ENCODE measurements at places on chromosomes 12 and 14. TPM values are rescaled to one million over a fixed set of nuclear protein-coding genes. Genes with fewer than 3 reads are reported as not detected.
A peak's percentile ranks its signal among the peaks of the same experiment; 100 is the strongest.

ADIPOR2 gene
- 19.7 TPM for total RNA-seq

GLT1D1 gene
- 0.20 TPM for total RNA-seq

FAIM2 gene
- 4.6 TPM for total RNA-seq

PKP2 gene
- 195 TPM for total RNA-seq

WSCD2 gene
- total RNA-seq, result 0.31 TPM

DDX11 gene
- total RNA-seq, result 5.3 TPM

SH2B3 gene
- total RNA-seq, result 47.4 TPM

ADAMTS20 gene
- total RNA-seq, result not detected

MORN3 gene
- total RNA-seq, result 0.35 TPM

DNA sequence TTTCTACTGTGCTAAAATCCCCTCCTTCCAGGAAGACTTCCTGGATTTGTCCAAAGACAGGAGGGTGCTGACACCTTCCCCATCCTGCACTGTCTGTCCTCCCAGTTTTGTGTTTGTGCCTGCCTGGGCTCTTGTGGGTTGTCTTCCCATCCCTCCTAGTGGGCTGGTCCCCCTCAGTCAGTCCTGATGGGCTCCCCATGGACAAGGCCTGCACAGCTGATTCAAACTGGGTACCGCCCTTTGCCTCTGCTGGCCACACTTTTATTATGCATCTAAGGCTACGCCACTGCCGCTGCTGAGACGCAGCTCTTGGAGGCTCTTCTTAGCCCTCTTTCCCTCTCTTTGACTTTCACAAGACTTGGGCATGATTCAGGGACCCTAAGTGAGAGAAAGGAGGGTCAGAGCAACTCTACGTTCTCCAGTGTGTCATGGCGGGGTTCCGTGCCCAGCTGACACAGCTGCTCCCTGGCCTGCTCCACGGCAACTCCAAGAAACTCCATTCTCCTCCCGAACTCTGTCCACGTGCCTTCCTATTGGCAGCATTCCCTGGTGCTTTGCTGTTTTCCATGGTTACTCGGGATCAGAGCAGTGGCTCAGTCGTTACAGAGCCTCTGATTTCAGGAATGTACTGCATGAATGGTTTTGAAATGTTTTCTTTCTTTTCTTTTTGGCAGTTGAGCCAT, 3.8 kb upstream of the KRT85 start:
- DNase-seq, result peak; percentile 84

DNA sequence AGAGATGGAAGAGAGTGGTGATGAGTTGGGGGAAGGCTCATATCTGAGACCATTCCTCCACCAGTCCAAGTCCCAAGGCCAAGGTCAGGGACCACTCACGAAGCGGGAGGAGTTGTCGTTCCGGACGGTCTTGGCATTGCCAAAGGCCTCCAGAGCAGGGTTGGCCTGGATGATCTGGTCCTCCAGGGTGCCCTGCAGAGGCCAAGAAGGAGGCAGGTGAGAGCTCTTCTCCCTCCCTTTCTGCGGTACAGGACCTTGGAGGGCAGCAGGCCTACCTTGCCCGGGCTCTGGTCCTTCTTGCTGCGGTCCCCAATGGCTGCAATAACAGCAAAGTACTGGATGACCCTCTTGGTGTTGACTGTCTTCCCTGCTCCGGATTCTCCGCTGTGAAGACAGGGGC, 4.0 kb downstream of the MYH7 start:
- DNase-seq, result no peak

- no peak for DNase-seq
Observed at GRCh38 chr12:14479004-14479403, 88.7 kb downstream of the PLBD1 start.

DNA sequence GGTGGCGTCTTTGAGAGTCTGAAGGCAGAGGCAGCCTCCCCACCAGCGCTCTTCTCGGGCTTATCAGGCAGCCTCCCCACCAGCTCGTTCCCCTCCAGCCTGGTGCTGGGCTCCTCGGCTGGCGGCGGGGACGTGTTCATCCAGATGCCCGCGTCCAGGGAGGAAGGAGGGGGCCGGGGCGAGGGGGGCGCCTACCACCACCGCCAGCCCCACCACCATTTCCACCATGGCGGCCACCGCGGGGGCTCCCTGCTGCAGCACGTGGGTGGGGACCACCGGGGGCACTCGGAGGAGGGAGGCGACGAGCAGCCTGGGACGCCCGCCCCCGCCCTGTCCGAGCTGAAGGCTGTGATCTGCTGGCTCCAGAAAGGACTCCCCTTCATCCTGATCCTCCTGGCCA, 11.8 kb downstream of the RNFT2 start:
- DNase-seq, result no peak

DNA sequence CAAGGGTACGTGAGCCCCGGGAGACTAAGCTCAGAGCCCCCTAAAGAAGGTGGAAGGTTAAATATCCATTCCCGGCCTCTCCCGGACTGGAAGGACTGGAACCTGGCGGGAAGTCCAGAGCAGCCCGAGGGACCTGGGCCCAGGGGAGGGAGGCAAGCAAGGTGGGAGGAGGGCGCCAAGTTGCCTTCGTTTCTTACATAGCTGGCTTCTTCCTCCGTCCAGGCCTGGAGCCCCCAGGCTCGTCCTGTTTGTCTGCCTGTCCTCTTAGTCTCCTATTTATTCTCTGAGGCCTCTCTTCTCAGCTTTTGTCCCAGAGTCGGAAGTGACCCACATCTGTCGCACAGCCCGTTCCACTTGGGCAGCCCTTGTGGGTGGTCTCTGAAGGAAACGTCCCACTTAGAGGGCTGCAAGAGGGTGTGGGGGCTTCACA, 745 bp downstream of the PCK2 start:
- DNase-seq, result no peak

GRCh38 chr14:23159532-23159931, 23.9 kb downstream of the SLC7A8 start:
- no peak for DNase-seq

DNA sequence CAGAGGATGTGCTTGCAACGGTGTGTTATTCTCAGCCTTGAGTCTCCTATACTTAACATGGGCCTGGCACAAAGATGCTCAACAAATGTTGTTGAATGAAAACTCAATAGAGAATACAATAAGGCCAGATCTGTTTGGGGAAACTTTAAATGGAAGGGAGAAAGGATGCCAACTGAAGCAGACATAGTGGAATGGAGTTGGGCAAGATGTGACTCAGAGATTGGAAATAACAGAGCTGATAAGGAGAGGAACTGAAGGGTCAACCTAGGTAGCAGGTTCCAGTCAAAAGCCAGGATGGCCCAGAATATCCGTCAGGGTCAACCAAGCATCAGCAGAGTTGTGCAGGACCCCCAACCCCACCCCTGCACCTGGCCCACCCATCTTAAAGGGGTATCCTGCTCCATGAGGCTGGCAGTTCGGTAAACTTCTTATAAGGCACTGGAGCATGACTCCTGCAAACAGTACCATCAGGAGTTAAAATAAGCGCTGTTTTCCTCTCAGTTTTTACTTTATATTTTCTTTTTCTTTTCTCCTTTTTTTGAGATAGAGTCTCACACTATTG, 1.1 kb upstream of the BCDIN3D start:
- no peak for DNase-seq

- DNase-seq, result no peak
Observed at GRCh38 chr12:50727466-50727865, 36.4 kb upstream of the ATF1 start.

GRCh38 chr14:72594099-72594901, 299.6 kb downstream of the DPF3 start:
- no peak for DNase-seq

DNA sequence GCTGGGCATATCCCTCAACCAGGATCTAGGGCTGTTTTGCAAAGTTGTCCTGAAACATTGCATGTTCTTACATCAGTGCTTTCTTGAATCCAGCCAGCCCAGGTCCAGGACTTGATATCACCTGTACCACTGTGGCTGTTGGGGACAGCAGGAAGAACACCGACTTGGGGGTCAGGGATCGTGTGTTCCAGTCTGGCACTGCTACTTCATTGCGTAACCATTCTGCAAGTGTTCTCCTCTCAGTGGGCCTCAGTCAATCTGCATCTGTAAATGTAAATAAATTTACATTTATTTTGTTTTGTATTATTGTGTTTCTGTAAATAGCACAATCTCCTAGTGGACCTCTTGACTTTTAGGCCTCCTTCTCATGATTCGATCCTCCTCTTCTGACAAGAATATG, 167.3 kb downstream of the SUDS3 start:
- DNase-seq, result no peak

- DNase-seq, result no peak
Observed at GRCh38 chr14:94282991-94283723, 9.9 kb downstream of the SERPINA10 start.

DNA sequence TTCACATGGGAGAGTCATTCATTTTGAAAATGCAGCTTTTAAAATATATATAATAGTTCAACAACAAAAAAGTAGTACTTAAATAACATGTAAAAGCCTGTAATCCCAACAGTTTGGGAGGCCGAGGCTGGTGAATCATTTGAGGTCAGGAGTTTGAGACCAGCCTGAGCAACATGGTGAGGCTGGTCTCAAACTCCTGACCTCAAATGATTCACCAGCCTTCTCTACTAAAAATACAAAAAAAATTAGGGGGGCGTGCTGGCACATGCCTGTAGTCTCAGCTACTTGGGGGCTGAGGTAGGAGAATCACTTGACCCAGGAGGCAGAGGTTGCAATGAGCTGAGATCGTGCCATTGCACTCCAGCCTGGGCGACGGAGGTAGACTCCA, 256.3 kb upstream of the RGS6 start:
- DNase-seq, result no peak

- no peak for DNase-seq
Observed at GRCh38 chr14:91854327-91854934, 12.9 kb downstream of the TC2N start.

GRCh38 chr12:102769323-102769916, 147.6 kb downstream of the PAH start:
- peak; percentile 79 for DNase-seq

DNA sequence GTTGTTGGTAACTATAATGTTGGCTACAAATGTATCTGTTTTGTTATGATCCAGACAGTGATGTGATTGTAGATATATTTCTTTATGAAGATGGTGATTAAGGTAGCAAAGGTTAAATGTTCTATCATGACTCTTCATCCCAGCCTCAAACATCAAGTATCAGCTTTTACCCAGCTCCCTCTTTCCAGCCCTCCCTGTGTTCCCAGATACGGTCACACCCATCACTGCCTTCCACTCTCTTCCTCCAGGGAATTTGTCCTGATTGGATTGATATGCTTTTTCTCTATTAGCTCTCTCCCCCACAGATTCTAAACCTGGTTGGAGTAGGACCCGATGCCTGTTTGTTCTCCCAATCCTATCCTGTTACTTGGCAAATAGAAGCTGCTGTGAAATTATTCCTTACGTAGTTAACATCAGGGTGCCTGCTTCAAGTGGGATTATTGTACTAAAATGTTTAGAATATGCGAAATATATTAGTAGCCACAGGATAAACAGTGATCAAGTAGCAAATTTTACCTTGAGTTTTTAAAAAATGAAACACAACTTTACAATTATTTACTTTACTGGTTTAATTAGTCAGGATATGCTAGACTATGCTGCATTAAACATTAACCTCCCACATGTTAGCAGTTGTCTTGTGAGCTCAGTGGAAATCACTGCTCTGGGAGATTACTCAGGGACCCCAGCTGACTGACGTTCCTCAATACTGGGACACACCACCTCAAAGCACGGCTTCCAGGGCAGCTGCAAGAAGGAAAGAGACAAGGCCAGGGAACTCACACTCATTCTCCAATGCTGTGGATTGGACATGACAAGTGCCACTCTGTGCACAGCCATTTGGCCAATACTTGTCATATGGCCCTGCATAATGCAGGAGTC, 165.3 kb downstream of the ALX1 start:
- no peak for DNase-seq

DNA sequence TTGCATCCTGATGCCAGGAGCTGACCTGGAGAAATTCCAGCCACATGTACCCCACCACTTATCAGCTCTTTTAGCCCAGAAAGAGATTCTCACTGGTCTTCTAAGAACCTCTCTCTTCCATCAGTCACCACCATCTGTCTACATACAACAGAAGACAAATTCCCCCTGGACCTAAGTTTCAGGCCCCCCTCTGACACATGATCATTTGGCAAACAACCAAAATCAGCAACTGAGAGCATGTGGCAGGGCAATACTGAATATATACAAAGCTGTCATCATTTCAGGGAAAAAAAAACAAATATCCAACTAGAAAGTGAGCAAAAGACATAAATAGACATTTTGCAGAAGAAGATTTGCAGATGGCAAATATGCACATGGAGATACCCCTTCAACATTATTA, 180.2 kb downstream of the FOXN3 start:
- no peak for DNase-seq

GRCh38 chr12:46573347-46573658, 200.7 kb upstream of the SLC38A2 start:
- DNase-seq, result no peak

- peak; percentile 57 for DNase-seq
Observed at GRCh38 chr12:5567016-5567725, 135.3 kb downstream of the NTF3 start.

- DNase-seq, result no peak
Observed at GRCh38 chr12:59023861-59024424, 103.6 kb upstream of the LRIG3 start.

GRCh38 chr14:89304972-89305703, 111.9 kb downstream of the FOXN3 start:
- DNase-seq, result peak; percentile 67

- DNase-seq, result no peak
Observed at GRCh38 chr12:82959821-82960220, 273.1 kb downstream of the TMTC2 start.

- DNase-seq, result no peak
Observed at GRCh38 chr14:50677527-50678063, 9.5 kb upstream of the SAV1 start.

- DNase-seq, result no peak
Observed at GRCh38 chr12:101746196-101746595, 6.9 kb upstream of the SYCP3 start.

- DNase-seq, result no peak
Observed at GRCh38 chr12:49609875-49610154, 4.4 kb upstream of the FAM186B start.

GRCh38 chr12:53413485-53414204, 10.0 kb upstream of the AMHR2 start:
- no peak for DNase-seq

DNA sequence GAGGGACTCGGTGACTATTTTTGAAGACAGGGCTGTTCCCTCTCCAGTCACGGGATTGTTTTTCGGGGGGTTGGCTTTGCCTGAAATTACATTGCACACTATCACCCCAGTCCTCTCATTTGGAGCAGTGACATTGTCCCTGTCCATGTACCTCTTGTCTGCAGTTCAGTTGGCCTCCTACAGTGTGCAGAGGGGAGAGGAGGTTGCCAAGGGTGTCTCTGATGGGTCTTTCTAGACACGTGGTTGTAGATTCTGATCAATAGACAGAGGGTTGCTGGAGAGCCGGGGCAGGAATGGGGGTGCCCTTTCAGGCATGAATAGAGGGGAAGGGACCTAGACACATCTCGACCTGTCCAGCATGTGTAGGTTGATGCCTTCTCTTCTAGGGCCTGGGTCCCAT, 1.2 kb downstream of the TMEM120B start:
- DNase-seq, result no peak

DNA sequence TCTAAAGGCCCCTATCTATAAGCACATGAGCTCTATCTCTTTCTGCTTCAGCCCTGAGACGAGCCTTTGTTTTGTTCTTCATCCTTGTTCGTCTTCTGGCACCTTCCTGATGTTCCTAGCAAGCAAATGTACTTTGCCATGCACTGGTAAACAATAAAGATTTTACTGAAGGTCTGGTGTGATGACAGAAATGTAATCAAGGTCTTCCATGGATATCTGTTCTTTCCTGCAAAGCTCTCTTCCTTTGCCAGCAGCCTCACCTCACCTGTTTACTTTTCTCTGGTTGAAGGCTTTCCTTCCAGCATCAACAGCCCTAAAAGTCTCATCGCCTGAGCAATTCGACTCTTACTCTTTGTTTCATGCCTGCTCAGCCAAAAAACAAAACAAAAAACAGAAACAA, 330.3 kb downstream of the PCNX1 start:
- no peak for DNase-seq

Measured in right atrium auricular region (tissue), 2 donors.